ENCODE measurements at places on chromosomes 2 and 18. TPM values are rescaled to one million over a fixed set of nuclear protein-coding genes. Genes with fewer than 3 reads are reported as not detected.

LRATD1 gene
- not detected for total RNA-seq

ELAC1 gene
- total RNA-seq = 4.7 TPM

NT5DC4 gene
- not detected for total RNA-seq

DNA sequence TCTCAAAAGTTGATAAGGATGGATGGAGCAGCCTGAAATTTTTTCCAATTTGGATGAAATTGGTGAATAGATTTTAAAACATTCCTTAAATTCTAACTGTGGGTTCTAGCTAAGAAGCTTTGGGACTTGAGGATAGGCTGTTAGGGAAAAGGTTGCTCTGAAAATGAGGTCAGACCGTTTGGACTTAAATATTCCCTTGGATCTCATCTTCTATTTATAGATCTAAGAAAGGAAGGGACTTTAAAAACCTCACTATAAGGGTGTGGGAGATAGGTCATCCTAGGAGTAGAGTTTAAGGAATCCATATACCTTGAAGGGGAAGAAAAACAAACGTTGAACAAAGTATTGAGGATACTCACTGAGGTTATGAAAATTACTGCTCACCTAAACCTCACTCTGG lies 17.4 kb upstream of the SNORC start:
- no peak for DNase-seq
- no peak overlapping the region for H3K27ac ChIP-seq
- H3K36me3 ChIP-seq = peaks cover 31% of the 10 kb centered on the region
- peaks cover 4% of the 10 kb centered on the region for H3K4me1 ChIP-seq
- no peaks in the 10 kb centered on the region for H3K27me3 ChIP-seq

DNA sequence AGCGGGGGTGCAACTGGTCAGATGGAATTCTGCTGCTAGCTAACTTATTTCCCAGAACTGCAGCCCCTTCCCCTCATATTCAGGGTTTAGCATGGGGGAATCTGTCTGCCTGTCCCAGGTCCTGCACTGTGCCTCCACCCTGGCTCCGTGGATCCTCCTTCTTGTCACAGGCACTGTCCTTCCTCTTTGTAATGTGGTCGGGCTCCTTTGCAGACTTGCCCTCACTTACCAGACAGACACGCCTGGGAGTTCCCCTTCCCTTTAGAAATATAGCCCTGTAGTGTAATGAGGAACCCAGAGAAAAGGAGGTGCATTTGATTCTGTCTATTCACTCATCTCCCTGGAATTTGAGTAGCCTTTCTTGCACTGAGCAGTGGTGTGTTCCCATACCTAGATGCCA lies 108.7 kb downstream of the TRIM43 start:
- DNase-seq = no peak
- no peaks in the 10 kb centered on the region for H3K36me3 ChIP-seq
- no peak overlapping the region for H3K4me3 ChIP-seq

DNA sequence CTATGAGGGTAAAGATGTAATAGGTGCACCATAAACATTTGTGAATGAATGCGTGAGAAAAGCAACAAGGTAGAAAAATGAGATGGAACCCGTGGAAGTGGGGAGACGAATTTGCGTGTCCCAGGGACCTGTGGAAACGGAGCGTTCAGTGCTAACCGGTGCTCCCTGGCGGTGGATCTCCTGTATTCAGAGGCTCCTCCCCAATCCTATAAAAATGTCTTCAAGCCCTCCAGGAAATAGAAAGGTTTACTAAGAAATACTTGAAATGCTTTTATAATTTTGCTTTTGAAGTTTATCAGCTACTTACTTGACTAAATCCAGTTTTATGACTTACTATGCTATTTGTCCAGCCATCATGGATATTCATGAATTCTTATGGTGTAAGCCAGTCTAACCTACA lies 62.8 kb upstream of the RBM44 start:
- no peak overlapping the region for H3K4me3 ChIP-seq
- peak overlapping the region; percentile 26 for H3K27ac ChIP-seq
- H3K4me1 ChIP-seq = peaks cover 62% of the 10 kb centered on the region
- no peaks in the 10 kb centered on the region for H3K27me3 ChIP-seq
- peaks cover 24% of the 10 kb centered on the region for H3K36me3 ChIP-seq
- DNase-seq = no peak

GRCh38 chr2:171320208-171320621 lies 113.6 kb downstream of the METTL8 start:
- peaks cover 64% of the 10 kb centered on the region for H3K4me1 ChIP-seq
- H3K27me3 ChIP-seq = no peaks in the 10 kb centered on the region
- no peak for DNase-seq
- H3K4me3 ChIP-seq = no peak overlapping the region

DNA sequence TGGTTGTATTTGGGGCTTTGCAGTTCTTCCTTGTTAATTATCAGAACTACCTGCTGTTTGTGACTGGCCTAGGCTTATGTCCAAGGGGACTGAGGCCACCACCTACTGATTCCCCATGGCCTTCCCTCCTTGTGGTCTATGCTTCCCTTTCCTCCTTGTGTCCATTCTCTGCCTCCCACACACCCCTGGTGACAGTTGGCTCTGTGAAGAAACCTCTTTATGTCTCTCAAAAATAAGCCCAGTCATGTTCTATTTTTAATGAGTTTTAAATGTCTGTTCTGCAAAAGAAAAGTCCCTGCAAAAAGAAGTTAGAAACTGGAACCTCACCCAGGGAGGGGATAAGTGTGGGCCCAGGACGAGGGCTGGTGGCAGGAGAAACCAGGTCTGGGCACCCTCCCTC lies 105.0 kb downstream of the SMC6 start:
- H3K4me1 ChIP-seq = peaks cover 1% of the 10 kb centered on the region
- H3K4me3 ChIP-seq = no peak overlapping the region
- H3K36me3 ChIP-seq = no peaks in the 10 kb centered on the region
- DNase-seq = no peak
- H3K27ac ChIP-seq = no peak overlapping the region

DNA sequence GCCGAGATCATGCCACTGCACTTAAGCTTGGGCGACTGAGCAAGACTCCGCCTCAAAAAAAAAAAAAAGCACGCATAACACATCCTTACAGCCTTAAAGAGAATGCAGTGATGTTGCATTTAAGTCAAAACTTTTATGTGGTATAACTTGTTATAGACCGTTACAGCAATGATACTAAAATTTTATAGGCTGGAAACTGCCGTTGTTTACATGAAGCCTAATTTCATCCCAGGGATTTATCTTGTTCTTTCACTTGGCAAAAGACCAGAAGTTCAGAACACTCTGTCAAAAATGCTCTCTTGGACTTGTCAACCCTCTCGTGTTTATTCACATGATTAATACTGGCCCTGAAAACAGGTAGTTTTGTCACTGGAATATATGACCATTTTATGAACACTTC lies 7.4 kb downstream of the GNAL start:
- no peak overlapping the region for H3K27ac ChIP-seq
- H3K36me3 ChIP-seq = no peaks in the 10 kb centered on the region
- no peak overlapping the region for H3K4me3 ChIP-seq
- peaks cover 28% of the 10 kb centered on the region for H3K27me3 ChIP-seq
- H3K4me1 ChIP-seq = no peaks in the 10 kb centered on the region

GRCh38 chr2:38794235-38794946 lies 16.4 kb downstream of the GEMIN6 start:
- H3K27ac ChIP-seq = no peak overlapping the region
- H3K4me3 ChIP-seq = no peak overlapping the region
- H3K36me3 ChIP-seq = no peaks in the 10 kb centered on the region
- H3K27me3 ChIP-seq = no peaks in the 10 kb centered on the region
- DNase-seq = no peak
- H3K4me1 ChIP-seq = no peaks in the 10 kb centered on the region

GRCh38 chr2:96505231-96505889 lies at the start of gene NEURL3:
Gene NEURL3 (minus strand): TSS chr2:96505357. CDS start chr2:96505286, 71 bp downstream.
- DNase-seq = peak; percentile 7
- H3K27me3 ChIP-seq = peaks cover 6% of the 10 kb centered on the region
- H3K4me3 ChIP-seq = no peak within 1 kb of the TSS
- H3K27ac ChIP-seq = no peak within 1 kb of the TSS

GRCh38 chr2:12979066-12979465 lies 262.3 kb downstream of the TRIB2 start:
- no peak overlapping the region for H3K4me3 ChIP-seq
- no peak overlapping the region for H3K27ac ChIP-seq
- H3K27me3 ChIP-seq = peaks cover 3% of the 10 kb centered on the region
- no peaks in the 10 kb centered on the region for H3K36me3 ChIP-seq

GRCh38 chr2:29072971-29073725 lies 1.2 kb downstream of the PCARE start:
- H3K27me3 ChIP-seq = no peaks in the 10 kb centered on the region
- no peaks in the 10 kb centered on the region for H3K4me1 ChIP-seq
- H3K27ac ChIP-seq = no peak overlapping the region
- H3K4me3 ChIP-seq = no peak overlapping the region
- DNase-seq = no peak
- H3K36me3 ChIP-seq = no peaks in the 10 kb centered on the region

- peaks cover 38% of the 10 kb centered on the region for H3K4me1 ChIP-seq
- no peak for DNase-seq
Measured at GRCh38 chr2:69501301-69501700, 64.1 kb upstream of the NFU1 start.

DNA sequence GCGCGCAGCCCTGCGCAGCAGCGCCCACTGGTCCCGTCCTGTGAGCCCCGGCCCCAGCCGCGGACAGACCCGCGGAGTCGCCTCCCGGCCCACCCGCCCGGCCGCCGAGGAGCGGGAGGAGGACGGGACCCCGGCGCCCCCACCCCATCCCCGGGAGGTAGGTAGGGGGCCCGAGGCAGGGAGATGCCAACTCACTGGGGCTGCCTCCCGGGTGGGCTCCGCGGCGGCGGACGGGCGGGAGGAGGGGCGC lies 160 bp downstream of the SPTBN1 start:
- H3K27me3 ChIP-seq = peaks cover 35% of the 10 kb centered on the region
- peaks cover 11% of the 10 kb centered on the region for H3K4me1 ChIP-seq
- no peak for DNase-seq
- H3K27ac ChIP-seq = no peak overlapping the region
